Esophagus squamous epithelium (tissue), 5 donors: ENCODE measurements at places on chromosomes 2 and 18.

DNA sequence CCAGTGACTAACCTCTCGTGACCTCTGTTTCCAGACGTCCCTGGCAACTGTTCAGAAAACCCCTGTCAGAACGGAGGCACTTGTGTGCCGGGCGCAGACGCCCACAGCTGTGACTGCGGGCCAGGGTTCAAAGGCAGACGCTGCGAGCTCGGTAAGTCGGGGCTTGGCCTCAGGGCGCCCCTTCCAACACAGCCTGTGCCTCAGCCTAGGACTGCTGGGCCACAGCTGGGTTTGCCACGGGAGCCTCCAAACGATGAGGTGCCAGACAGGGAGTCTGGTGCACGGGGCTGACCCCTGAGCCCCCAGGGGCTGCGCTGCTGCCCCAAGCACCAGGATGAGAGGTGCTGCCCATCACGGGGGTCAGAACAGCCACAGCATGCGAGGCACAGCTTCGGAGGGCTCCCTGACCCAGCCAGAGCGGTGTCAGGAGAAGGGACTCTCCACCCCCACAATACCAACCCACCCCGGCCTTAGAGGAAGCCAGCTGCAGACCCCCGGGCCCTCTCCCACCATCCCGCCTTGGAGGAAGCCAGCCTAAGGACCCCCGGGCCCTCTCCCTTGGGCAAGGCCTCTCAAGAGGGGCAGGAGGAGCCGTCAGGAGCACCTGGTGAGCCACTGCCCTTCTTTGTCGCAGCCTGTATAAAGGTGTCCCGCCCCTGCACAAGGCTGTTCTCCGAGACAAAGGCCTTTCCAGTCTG lies 20.3 kb downstream of the MTERF4 start:
- DNase-seq: no peak

GRCh38 chr18:62781893-62782292 lies 66.6 kb downstream of the PHLPP1 start:
- DNase-seq: no peak

GRCh38 chr2:215793747-215794595 lies 219.4 kb downstream of the MREG start:
- no peak for DNase-seq

DNA sequence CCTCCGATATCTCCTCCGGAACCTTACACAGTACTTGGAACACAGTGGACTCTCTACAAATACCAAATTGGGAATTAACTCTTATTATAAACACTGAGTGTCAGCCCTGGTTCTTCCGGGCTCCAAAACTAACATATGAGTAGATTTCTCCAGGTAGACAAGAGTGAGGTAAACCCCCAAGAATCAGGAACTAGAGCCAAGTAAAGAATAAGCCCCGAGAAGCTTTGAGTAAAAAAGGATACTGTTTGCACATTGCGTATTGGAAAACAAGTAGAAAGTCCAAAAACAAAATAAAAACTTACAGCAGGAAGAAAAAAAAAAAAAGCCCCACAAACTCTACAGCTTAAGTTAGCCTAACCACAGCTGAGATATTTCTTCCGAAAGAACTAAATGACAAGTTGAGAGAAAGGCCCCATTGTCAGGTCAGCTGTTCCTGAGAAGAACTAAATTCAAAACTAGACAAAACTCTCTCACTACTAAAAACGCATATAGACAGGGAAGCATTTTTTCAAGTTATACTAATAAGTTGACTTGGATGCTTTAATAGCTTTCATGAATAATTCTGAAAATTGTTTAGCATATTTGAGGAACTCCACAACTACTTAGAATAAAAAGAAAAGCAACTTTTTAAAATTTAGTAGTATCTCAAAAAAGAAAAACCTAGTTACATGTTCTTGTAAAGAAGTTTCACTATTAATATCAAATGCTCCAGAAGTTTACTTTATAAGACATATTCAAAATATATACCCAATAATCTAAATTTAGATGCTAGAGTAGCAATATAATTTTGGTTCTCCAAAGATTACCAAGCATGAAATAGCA lies 4.3 kb upstream of the HAAO start:
- no peak for DNase-seq

DNA sequence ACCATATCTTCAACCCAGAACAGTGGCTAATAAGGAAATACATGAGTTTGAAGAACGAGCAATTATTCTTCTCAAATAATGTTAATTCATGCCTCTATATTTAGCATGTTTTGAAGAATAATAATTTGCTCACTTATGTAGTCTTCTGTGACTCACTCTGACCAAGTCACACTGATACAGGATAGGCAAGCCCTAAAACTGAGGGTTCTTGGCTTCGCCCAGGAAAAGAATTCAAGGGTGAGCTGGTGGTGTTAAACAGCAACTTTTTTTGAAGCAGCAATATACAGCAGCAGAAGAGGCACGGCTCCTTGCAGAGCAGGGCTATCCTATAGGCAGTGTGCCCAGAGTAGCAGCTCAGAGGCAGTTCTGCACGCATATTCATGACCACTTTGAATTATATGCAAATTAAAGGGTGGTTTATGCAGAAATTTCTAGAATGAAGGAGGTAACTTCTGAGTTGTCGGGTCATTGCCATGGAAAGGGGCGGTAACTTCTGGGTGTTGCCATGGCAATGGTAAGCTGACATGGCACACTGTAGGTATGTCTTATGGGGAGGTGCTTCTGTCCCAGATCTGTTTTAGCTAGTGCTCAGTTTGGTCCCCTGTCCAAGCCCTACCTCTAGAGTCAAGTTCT lies 200.6 kb downstream of the RND3 start:
- no peak for DNase-seq

GRCh38 chr2:25178976-25179375 lies 10.6 kb upstream of the POMC start:
- DNase-seq: no peak

- no peak for DNase-seq
These were observed 227.4 kb upstream of the ZNF804A start for GRCh38 chr2:184370954-184371353.

GRCh38 chr2:158034198-158034866 lies 67.3 kb upstream of the UPP2 start:
- DNase-seq: no peak

GRCh38 chr18:46096651-46097300 lies 1.3 kb downstream of the ATP5F1A start:
- no peak for DNase-seq

GRCh38 chr18:9428862-9429661 lies 46.3 kb upstream of the RALBP1 start:
- no peak for DNase-seq

DNA sequence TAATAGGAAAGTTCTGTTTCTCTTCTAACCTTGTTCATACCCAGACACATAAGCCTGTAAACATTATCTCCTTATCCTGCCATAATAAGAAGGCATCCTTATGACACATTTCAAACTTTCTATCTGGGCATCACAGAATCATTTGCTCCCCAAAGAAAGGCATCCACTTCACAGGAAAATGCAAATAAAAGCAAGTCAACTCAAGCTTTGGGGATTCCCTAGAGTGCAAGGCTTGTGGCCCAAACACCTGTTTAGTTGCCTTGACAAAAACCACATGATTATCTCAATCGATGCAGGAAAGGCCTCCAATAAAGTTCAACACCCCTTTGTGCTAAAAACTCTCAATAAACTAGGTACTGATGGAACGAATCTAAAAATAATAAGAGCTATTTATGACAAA lies 195.7 kb upstream of the GALNT5 start:
- DNase-seq: no peak
